ENCODE measurements at places on chromosomes 13 and 19. TPM values are rescaled to one million over a fixed set of nuclear protein-coding genes. Genes with fewer than 3 reads are reported as not detected.
A peak's percentile ranks its signal among the peaks of the same experiment; 100 is the strongest.

DNA sequence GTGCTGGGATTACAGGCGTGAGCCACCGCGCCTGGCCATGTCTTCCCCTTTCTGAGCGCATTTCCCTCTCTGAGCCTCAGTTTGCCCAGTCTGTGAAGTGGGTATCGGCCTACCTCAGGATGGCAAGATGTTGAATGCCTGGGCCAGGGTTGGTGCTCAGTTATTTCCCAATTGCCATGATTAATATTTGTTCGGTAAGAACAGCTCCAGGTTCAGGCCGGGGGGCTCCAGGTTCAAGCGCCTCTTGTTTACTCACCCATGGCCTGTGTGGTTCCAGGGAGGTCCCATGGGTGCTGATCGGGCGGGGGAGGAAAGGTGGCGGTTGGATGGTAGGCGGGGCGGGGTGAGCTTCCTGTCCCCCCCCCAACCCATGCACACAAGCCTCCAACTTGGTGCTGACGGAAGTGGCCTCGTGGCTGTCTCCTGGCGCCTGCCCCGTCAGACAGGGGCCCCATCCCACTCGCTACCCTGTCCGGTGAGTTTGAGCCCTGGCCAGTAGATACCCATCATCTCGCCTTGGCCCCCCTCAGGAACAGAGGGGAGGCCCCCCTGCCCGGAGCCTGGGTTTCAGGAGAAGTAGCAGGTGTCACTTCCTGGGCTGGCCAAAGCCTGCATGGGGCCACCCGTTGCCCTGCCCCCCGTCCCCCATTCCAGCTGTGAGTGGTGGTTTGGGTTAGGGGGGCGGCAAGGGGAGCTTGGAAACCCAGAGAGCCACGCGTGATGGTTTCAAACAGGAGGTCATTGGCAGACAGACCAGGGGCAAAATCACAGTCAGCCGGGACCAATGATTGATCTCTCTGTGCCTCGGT is at the start of gene FCHO1:
Gene FCHO1 (plus strand): TSS at position 375 of the 809 bp plus-strand sequence. CDS start 3,688 bp downstream, outside the sequence.
- peak; percentile 76 for DNase-seq

- DNase-seq: no peak
These were observed 423.8 kb downstream of the IRS2 start for GRCh38 chr13:109362616-109363015.

ONECUT3 gene
- not detected for total RNA-seq

GRCh38 chr19:55400281-55401087 is 7.1 kb downstream of the UBE2S start:
- DNase-seq: no peak

GRCh38 chr13:40170091-40170490 is 496.4 kb downstream of the FOXO1 start:
- no peak for DNase-seq

SELENOV gene
- total RNA-seq: not detected

- DNase-seq: no peak
These were observed 226.1 kb downstream of the RFC3 start for GRCh38 chr13:34044041-34044440.

DNA sequence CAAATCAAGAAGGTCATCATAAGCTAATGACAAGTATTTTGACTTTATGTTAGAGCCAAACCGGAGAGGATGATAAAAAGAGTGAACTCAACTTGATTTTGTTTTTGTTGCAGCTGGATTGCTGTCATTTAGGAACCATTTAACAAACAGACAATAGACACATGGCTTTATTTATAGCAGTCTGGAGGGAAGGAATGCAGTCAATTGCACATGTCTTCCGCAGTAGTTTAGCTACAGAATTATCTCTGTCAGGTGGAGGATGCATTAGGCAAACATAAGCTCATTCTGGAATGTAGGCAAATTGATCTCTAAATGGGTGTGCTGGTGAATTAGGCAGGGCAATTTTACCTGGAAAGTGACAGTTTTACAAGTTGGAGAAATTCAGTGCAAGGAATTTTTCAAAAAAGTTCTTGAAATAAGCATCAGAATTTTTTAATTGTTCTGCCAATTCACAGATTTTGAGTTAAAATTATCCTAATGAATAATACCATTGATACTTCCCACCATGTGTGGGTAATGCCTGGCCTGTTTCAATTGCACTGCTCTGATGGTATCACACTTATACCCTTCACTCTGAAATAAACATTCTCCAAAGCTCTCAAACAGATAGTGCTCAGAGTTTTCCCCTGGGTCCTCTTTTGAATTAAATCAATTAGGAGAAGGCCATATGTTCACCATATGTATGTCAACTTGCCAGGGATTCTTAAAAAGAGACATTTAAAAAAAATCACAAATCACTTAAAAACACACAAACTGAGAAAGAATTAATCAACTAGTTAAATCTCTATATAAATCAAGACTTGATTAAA is 318.3 kb downstream of the NDFIP2 start:
- no peak for DNase-seq

- DNase-seq: no peak
These were observed 81.4 kb upstream of the IRS2 start for GRCh38 chr13:109867766-109868165.

BTBD2 gene
- total RNA-seq: 85.9 TPM
